ENCODE measurements at places on chromosomes 7 and 10.
A peak's percentile ranks its signal among the peaks of the same experiment; 100 is the strongest.

DNA sequence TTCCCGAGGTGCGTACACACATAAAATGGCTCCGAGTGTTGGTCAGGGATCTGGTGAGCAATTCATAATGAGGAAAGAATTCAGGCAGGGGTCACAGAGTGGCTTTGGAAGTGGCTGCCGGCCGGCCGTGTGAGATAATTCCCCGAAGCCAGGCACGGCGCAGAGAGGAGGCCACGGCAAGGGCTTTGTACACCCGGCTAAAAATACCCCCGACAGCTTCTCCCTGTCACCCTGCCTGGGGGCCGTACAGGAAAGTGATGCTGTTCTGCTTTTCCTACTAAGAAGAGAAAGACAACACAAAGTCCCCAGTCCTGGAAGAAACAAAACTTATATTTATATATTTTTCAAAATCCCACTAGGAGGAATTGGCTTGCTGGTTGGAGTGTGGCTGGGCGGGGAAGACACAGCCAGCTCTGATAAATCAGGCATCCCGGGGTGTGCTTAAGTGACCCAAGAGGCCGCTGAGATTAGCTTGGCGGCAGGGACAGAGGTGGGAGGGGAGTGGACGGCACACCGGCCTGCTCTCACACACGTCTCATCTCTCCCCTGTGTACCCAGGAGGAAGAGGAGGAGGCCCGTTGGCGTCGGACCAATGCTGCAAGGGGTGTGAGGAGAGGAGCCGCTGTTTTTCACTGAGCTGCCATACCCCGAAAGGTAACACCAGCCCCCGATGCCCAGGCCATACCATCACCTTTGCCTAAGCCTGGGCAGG, 70.5 kb downstream of the ZMIZ1 start:
- no peak for DNase-seq

- no peak for DNase-seq
Observed at GRCh38 chr10:25805986-25806385, 128.0 kb upstream of the MYO3A start.

- DNase-seq, result no peak
Observed at GRCh38 chr10:77494756-77495541, 142.7 kb downstream of the KCNMA1 start.

DNA sequence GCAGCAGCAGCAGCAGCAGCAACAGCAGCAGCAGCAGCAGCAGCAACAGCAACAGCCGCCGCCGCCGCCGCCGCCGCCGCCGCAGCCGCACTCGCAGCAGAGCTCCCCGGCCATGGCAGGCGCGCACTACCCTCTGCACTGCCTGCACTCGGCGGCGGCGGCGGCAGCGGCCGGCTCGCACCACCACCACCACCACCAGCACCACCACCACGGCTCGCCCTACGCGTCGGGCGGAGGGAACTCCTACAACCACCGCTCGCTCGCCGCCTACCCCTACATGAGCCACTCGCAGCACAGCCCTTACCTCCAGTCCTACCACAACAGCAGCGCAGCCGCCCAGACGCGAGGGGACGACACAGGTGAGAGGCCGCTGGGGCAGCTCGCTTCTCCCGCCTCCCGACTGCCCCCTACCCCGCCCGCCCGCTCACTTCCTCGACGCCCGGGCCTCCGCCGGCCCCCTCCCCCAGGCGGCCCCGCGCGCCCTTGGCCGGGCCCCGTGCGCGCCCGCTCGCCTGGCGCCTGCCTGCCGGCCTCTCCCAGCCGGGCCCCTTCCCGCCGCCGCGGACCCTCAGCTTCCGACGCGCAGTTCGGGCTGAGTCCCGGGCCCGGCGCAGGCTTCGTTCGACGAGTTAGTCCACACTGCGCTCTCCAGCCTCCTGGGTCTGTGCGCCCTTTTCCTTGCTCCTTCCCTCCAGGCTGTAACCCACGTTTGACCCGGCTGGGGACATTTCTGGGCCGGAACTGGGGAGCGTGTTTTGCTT, 882 bp downstream of the DLX6 start:
- DNase-seq, result peak; percentile 41

GRCh38 chr10:126586128-126586527, 84.4 kb downstream of the C10orf90 start:
- DNase-seq, result no peak

- no peak for DNase-seq
Observed at GRCh38 chr10:29635711-29636144, 957 bp upstream of the SVIL start.

- DNase-seq, result no peak
Observed at GRCh38 chr7:94781236-94781635, 125.3 kb upstream of the SGCE start.

DNA sequence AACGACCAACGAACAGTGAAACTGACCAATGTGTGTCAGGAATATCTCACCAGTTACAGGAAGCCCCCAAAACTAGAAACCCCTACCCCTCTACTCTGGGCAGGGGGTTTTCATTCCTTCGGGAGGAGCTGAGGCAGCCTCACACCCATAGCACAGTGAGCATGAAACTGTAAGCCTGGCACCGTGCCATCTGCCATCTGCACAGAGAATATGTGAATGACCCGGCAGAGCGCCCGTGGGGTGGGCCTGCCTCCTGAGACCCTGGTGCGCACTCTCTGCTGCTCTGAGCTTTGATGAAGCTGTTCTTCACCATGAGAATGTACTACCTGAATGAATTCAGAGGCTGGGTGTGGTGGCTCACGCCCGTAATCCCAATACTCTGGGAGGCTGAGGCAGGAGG, 27.1 kb downstream of the DAGLB start:
- no peak for DNase-seq

GRCh38 chr7:88789480-88790064, 6.0 kb downstream of the TEX47 start:
- peak; percentile 7 for DNase-seq

GRCh38 chr10:17808971-17809841, at the start of gene MRC1:
Gene MRC1 (plus strand): TSS chr10:17809348. CDS start chr10:17809466, 118 bp downstream.
- DNase-seq, result no peak

GRCh38 chr7:148963583-148964482, 64.5 kb downstream of the PDIA4 start:
- no peak for DNase-seq

DNA sequence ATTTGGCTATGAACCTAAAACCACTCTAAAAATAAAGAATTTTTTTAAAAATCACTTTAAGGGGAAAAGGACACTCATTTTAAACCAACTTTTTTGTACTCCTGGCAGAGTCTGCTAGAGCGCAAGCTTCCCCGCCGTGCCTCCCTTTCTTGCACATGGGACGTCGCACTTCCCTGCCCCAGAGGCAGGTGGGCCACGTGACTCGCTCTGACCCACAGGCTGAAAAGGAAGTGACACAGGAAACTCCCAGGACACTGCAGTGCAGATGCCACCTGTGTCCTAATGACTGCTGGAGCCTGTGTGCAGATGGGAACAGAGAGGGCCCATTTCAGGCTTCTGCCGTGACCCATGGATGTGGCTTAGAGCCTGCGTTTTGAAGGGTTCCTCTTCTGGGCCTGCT, 142.1 kb upstream of the LANCL2 start:
- no peak for DNase-seq

DNA sequence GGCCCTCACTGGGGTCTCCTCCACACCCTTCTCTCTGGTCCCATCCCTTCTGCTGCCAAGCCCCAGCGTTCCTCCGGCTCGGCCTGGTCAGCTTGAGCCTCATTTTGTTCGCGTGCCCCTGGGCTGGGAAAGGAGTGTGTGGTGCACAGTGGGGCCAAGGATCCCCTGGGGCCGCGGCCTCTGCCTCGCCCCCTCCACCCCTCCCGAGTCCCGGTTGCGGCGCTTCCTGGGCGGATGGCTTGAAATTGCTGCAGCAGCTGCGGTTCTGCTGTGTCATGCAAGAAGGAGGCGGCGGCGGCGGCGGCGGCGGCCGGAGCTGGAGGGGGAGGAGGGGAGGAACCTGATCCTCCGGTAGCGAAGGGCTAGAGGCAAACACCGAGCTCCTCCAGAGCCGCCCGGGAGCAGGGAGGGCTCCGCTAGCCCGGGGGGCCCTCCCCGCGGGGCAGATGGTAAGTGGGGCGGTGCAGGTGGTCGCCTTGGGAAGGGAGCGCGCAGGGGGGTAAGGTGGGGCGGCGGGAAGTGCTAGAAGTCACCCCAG, 217.8 kb upstream of the MKLN1 start:
- DNase-seq, result no peak

- no peak for DNase-seq
Observed at GRCh38 chr7:13604178-13604577, 385.3 kb downstream of the ETV1 start.
